ENCODE measurements at places on chromosomes 6 and 20.
A peak's percentile ranks its signal among the peaks of the same experiment; 100 is the strongest.

GRCh38 chr6:157059781-157060180 is 263.5 kb downstream of the TMEM242 start:
- no peak for DNase-seq

DNA sequence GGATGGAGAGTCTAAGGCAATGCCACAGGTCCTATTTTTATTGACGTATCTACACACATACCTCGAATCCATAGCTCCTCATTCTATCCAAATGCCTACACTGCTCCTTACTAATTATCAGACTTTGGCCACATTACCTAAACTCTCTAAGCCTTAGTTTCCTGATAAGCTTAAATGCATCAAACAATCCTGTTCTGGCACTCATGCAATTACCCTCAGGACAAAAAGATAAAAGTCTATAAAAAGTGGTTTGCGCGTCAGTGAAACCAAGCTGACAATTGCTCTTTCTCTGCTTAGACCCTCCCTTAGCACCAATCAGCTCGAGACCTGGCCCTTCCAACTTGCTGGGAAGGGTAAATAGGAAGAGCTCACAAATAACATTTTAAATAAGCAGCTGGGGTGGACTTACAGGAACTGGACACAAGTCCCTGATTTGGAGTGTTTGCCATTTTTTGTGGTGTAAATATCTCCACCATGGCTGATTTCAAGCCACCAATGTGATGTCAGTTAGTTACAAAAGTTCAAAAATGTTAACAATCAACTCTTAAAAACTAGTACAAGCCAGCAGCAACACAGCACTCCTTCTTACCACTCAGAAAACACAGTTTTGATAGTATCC is 7.2 kb upstream of the PLEKHG1 start:
- DNase-seq, result no peak

DNA sequence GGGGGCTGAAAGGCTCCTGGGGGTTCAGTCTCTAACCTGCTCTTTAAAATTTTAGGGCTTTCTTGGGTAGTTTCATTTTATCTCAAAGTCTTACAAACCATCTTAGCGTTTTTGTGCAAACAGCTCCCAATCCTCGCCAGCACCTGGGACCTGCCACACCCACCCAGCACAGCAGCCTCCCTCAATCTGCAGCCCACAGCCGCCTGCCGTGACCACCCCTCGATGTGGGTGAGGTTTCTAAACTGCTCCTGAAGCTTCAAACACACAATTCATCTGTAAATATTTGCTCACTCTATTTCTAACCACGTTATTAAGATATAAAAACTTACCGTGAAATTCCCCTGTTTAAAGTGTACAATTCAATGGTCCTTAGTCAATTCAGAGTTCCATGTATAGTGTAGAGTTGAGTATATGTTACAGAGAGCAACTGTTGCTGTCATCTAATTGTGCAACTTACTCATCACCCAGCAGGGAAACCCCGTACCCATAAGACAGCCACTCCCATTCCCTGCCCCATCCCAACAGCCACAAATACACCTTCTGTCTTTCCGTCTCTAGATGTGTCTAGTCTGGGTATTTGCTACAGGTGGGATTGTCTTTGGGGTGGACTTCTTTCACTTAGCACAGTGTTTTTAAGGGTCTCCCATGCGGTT is 381.0 kb downstream of the TAF4 start:
- no peak for DNase-seq

DNA sequence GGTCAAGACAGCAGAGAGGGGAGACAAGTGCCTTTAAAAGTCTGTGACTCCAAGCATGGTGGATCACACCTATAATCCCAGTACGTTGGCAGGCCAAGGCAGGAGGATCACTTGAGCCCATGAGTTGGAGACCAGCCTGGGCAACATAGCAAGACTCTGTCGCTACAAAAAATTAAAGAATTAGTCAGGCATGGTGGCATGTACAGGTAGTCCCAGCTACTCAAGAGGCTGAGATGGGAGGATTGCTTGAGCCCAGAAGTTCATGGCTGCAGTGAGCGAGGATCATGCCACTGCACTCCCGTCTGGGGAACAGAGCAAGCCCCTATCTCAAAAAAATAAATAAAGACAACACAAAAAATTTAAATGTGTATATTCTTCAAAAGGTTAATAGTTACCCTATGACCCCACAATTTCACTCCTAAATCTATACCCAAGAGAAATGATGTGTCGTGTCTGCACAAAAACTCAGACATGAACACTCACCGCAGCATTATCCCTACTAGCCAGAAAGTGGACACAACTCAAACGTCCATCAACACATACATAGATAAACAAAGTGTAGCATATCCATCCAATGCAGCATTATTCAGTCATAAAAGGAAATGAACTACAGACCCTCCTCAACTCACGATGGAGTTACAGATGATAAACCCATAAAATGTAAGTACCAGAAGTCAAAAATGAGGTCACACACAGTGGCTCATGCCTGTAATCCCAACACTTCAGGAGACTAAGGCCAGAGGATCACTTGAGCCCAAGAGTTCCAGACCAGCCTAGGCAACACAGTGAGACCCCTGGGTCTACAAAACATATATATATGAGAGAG is 23.9 kb downstream of the ZMYND8 start:
- no peak for DNase-seq

DNA sequence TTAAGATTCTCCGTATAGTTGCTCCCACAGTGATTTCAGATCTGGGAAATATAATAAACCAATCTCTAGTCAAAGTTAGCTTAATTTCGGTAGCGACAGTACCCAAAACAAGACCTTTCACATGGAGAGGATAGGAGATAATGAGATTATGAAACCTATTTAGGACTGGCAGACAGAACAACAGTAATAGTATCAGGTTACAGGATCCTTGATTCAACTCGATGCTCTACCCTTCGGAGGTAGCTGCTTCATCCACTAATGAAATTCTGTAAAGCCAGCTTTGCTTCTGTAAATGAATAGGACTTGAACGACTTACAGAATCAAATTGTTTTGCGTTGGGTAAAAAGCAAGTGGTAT is 534 bp upstream of the AKIRIN2 start:
- no peak for DNase-seq

- peak; percentile 88 for DNase-seq
Measured at GRCh38 chr6:28985462-28986164, 19.5 kb downstream of the ZNF311 start.

GRCh38 chr6:80547827-80548226 is 441.4 kb downstream of the BCKDHB start:
- no peak for DNase-seq

DNA sequence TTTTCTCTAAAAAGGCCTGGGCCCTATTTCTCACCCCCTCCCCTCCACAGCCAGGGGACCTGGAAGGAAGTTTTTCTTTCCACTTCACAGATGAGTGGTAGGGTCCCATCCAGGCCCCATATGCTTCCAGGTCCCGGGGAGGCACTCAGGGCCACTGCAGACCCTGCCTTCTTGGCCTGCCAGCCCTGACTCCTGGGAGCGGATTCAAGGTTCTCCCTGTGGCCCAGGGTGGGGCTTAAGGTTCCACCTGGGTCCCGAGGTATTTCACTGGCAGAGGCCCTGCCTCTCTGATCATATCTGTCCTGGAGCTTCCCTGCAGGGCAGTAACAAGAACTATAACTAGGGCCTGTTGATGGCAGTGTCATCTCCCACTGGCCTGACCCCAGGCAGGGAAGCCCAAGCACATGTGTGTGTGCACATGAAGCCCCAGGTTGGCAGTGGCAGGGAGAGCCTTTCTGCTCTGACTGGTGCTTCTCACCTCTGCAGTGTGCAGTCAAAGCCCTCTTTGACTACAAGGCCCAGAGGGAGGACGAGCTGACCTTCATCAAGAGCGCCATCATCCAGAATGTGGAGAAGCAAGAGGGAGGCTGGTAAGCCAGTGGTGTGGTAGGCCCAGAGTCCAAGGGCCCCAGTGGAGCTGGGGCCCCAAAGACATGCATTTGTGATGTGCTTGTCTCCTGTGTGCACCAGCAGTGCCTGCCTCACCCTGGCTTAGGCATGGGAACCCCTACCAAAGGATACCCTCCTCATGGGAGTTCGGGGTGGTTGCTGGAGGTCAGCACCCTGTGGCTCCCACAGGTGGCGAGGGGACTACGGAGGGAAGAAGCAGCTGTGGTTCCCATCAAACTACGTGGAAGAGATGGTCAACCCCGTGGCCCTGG is 31.2 kb downstream of the PLCG1 start:
- no peak for DNase-seq

GRCh38 chr6:139485185-139485584 is 110.7 kb upstream of the CITED2 start:
- no peak for DNase-seq

DNA sequence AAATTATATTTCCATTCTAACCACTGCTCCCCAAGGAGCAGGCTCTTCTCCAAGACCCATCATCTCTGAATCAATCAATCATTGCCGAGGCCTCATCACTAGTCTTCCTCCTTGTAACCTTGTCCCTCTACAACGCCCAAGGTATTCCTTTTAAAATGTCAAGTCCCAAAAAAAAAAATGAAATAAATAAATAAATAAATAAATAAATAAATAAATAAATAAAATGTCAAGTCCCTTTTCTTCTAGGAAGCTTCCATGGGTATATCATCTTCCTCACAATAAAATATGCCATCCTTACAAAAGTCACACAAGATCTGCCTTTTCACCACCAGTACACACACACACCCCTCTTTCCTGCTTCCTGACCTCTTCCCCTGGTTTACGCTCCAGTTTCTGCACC is 57.6 kb downstream of the JAG1 start:
- no peak for DNase-seq

DNA sequence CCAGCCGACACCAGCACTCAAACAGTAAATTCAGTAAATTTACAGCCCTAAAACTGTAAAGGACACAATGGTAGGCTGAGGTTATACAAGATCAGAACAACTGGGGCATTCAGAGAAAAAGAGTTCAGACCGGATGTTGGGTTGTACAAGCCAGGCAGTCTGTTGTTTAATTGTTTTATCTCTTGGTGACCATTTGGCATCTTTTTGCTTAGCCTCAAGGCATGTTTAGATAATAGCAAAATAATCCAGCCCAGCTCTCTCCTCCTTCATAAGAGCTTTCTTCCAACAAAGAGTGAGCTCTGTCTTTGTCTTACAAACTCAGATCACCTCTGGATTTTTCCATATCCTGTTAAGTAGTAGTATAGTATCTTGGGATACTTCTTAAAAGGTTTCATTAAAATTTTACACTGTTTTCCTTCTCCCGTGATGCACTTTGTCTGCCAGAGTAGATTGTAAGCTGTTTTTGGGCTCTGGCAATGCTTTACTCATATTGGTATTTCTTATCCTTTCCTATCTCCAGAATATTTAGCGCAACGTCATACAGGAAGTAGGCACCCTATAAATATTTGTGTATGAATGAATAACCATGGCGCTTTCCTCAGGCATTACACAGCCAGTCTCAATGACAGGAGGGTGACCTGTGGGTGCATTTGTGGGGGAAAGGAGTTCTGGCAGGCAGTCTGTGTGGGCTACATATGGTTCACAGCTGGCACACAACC is 35.6 kb upstream of the TRAM2 start:
- DNase-seq, result no peak

- DNase-seq, result no peak
Measured at GRCh38 chr6:14316651-14317386, 199.2 kb downstream of the CD83 start.

GRCh38 chr6:11845664-11846577 is 67.3 kb upstream of the ADTRP start:
- DNase-seq, result no peak

DNA sequence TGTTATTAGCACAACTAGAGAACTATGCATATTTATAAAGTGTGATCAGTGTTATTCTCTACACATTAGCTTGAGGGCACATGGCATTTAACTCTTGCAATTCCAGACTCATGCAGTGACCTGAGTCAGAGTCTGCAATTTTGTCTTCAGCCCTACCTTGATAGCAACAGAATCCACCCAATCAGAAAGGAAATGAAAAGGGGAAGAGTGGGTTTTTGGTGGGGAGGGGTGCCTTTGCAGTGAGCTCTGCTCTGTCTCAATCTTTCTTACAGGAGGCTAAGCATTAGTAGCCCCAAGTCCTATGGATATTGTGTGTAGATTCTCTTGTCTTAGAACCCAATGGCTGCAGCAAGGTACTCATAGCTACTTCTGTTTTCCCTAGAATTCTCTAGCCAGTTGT is 489.2 kb downstream of the DHX35 start:
- DNase-seq, result no peak

GRCh38 chr6:167788563-167788903 is 38.2 kb upstream of the AFDN start:
- DNase-seq, result no peak

DNA sequence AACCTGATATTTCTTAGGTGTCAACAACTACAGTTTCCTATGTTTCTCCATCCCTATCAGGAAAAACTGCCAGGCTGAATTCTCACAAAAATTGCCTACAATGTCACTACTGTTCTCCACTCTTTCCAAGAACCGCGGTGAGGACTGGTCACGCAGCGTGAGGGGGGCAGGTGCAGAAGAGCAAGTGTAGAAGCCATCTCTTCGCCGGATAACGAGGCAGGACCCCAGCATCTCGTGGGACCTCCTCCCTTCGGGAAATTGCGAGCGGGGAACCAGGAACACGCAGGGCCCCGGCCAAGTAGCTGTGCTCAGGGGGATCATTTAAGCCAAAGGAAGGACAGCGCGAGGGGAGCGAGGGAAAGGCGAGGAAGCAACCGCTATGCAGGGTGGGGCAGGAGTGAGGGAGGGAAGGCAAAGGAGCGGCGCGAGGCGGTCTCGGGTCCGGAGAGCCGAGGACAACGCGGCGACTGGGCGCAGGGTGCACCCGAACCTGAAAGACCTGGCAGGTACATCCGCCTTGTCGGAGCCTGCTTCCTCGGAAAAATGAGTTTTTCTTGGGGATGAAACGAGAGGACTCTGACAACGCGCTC is 559 bp downstream of the APMAP start:
- no peak for DNase-seq

- no peak for DNase-seq
Measured at GRCh38 chr6:99602520-99603420, 3.9 kb upstream of the PRDM13 start.

- DNase-seq, result no peak
Measured at GRCh38 chr6:35059596-35060345, 81.4 kb downstream of the TCP11 start.

DNA sequence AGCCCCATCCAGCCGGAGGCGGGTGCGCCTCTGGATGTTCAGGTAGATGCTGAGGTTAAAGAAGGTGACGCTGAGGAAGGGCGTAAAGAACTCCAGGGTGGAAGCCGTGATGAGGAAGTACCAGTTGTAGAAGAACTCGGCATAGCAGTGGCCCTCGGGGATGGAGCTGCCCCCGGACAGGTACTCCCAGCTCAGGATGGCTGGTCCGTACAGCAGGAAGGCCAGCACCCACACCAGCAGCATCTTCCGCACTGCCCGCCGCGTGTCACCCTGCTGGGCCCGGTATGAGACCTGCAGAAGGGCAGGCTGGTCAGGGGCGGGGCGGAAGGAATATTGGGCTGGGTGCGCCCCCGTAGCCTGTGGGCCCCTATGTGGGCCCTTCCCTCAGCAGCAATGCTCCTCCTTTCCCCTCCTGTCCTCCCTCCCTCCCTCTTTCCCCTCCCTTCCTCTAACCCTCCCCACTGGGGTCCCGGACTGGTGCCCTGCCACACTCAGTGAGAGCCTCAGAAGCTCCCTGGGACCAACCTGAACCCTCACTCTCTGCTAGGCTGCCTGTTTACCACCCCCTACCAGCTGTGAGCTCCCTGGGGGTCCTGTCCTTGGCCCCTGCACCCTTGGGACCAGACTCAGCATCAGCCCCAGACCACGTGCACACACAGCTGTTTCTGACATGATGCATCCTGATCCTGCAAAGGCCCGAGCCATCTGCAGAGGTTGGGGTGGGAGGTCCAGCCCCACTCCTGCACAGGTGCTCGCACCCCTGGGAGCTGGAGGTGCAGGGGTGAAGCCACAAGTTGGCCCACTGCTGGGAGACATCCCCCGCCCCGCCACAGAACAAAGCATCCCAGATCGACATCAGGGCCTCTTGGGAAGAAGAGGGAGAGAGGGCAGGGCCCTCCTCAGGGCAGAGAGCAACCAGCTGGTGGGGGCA is 3.2 kb downstream of the HRH3 start:
- no peak for DNase-seq
